Activated T-cell treated with anti-CD3 and anti-CD28 coated beads for 1 hour (primary cell): ENCODE measurements at places on chromosomes 1 and 21.

- DNase-seq, result no peak
These were observed 14.0 kb downstream of the SDC3 start for GRCh38 chr1:30894508-30894973.

GRCh38 chr21:35900539-35900938 lies 159.8 kb downstream of the SETD4 start:
- DNase-seq, result no peak

DNA sequence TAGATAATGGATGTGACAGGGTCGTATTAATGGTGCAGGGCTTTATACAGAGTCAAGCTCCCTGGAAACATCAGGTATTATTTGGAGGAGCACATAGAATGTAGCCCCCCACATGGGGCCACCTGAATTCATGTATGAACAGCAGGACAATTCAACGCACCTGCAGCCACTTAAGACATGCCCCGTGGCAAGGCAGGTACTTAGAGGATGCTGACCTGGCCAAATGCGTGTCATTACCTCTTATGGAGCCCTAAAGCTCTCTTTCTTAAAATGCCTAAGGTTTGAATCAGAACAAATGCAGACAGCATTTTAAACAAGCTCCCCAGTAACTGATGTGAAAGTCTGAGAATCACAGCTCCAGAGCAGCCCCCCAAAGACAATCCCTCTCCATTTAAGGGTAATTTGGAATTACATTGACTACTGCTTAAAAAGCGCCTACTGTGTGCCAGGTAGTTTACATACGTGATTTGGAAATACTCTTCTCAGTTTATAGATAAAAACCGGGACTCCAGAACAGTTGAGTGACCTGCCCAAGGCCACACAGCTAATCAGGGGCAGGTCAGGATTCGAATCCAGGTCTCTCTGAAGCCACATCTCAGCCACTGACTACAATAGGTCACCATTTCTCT lies 71.0 kb upstream of the KLHDC7A start:
- DNase-seq, result no peak

DNA sequence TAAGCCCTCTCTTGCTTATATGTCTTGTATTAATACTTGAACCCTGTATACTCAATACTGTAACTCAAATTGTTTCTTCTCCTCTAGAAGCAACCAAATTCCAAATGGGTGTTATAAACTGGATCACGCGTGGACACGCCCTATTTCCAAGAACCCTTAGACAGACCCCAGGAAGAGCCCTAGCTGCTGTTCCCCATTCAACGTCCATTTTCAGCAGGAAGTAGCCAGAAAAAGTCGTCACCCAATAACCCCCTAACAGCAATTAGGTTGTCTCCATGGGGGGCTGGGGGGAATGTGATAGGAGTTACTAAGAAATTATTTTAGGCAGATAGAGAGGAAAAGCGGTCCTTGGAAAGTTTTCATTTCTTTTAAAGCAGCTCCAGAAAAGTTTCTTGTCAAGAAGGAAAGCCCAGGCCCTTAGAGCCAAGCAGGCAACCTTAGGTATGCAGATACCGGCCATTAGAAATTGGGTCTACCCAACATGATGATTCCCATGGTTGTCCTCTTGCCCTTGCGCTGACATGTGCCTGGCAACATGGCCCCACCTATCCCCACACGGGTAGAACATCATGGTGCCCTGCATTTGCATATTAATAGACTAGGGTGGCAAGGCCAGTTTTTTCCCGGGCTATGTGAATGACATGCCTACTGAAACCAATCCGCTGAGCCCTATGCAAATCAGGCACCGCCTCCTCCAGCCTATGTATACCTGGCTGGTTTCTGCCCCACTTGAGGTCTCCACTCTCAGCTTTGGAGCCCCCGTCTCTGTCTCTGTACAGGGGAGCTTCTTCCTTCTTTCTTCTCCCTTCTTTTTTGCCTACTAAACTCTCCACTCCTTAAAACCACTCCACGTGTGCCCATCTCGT lies 4.0 kb upstream of the CD46 start:
- no peak for DNase-seq

DNA sequence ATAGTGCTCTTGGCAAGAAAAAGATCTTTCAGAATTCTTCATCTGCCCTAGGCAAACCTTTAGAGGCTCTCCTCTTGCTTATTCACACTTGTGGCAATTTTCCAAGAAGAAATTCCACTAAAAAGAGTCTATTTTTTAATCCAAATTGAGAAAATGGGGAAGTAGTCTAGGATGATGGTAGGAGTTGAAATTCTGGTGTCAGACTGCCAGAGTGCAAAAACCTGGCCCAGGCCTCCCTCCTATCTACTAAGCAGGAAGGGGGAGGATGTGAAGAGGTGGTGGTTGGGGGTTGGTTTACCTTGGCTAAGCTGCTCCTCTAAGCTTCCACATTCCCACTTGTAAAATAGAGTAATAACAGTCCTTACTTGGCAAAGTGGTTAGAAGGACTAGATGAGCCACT lies 120.6 kb upstream of the KCNJ15 start:
- DNase-seq, result no peak

DNA sequence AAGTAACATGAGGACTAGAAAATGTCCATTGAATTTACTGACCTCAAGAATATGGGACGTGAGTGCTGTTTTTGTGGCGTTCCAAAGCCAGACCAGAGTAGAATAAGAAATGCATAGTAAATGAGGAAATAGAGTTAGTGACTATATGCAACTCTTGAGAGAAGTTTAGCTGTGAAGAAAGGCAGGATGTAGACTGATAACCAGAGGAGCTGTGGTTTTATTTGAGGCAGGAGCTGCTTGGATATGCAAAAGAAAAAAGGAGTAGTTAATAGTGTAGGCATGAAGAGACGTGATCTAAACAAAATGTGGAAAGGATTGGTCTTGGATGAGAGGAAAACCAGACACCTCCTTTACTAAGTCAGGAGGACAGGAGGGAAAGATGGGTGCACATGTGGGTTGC lies 28.2 kb downstream of the DNAH14 start:
- DNase-seq, result no peak

DNA sequence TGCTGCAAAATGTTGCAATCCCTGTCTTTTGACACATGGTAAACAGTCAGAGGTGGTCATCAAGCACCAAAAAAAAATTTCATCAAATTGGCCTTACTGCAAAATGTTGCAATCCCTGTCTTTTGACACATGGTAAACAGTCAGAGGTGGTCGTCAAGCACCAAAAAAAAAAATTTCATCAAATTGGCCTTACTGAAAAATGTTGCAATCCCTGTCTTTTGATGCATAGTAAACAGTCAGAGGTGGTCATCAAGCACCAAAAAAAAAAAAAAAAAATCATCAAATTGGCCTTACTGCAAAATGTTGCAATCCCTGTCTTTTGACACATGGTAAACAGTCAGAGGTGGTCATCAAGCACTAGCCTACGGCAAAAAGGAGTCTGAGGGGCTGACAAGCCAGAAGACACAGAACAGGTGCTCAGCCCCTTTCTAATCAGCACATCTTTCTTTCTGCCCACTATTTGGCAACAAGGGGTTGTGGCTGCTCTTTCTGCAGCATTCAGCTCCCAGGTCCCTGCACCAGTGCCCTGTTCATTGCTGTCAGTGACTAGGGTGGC lies 223.8 kb downstream of the KCNH1 start:
- no peak for DNase-seq

- no peak for DNase-seq
These were observed 90.9 kb downstream of the SLC30A10 start for GRCh38 chr1:219837274-219837993.

- DNase-seq, result no peak
These were observed 173.7 kb downstream of the KCNJ6 start for GRCh38 chr21:37742532-37742931.

- DNase-seq, result no peak
These were observed 550.1 kb upstream of the PKN2 start for GRCh38 chr1:88133991-88134390.

DNA sequence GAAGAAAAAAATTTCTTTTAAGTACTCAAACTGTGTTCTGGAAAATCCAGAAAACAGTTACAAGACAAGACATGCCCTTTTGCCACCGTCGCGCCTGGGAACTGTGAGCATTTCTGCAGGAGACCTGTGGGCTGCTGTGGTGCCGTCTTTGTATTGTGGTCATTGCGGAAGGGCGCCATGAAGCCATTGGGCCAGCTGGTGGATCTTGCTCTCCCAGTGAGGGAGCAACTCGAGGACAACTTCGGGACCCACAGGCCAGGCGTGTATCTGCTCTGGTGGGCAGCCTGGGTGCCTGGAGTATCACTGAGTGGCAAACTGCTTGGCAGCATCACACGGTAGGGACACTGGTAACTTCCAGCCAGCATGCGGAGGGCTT lies 3.8 kb upstream of the THEMIS2 start:
- no peak for DNase-seq

DNA sequence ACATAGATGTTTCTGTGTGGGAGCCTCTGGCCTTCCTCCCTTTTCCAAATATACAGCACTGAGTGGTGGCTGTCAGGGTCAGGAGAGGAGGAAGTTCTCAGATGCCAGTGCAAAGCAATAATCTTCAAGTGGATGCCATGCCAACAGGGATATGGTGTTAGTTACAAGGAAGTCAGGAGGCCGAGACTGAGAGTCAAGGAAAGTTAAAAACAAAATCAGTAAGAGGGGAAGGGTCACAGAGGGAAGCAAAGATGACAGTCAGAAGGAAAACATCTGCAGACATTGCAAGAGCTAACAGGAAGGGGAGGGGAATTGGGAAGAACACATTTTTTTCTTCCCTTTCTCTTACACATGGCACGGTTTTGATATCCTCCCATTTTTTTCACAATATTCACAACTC lies 691.4 kb downstream of the ADGRL2 start:
- no peak for DNase-seq

- no peak for DNase-seq
These were observed at the start of gene CALML6 for GRCh38 chr1:1914971-1915692. TSS of gene CALML6 (plus strand) at chr1:1915260. CDS start at chr1:1915281, 21 bp downstream.

GRCh38 chr1:204994086-204994862 lies 48.7 kb upstream of the CNTN2 start:
- DNase-seq, result no peak

DNA sequence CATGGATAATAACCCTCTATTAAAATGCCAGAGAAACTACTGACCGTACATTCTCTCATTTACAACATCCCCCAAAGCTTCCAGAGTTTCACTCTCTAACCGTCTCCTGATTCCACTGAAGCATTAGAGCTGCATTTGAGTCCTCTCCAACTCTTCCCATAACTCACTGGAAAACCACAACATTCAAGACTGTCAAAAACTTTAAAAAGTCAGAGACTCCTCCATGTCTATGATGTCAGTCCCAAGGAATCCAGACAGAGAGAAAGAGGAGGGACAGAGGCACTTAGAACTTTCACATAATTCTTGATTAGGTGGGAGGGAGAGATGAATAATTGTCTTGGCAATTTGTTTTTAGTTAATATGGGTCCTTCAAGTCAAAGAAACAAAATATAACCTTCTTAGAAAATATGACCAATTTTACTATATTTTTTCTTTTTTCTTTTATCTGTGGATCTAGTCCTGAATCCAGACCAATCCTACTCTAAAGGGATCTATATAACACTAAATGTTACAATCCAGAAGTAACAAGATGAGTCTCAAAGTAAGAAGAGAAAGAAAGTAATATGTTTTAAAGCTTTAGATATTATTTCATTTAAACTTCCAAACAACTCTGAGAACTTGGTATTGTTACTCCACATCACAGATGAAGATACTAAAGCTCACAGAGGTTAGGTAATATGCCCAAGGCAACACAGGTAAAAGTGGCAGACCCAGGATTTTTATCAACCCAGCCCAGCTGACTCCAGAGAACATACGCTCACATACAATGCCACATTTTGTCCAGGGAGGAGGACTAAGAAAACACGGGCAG lies 23.8 kb downstream of the OTUD7B start:
- no peak for DNase-seq

GRCh38 chr1:27618341-27619082 lies 14.6 kb upstream of the AHDC1 start:
- DNase-seq, result no peak

GRCh38 chr21:41610042-41610839 lies 102.3 kb upstream of the TMPRSS2 start:
- no peak for DNase-seq

DNA sequence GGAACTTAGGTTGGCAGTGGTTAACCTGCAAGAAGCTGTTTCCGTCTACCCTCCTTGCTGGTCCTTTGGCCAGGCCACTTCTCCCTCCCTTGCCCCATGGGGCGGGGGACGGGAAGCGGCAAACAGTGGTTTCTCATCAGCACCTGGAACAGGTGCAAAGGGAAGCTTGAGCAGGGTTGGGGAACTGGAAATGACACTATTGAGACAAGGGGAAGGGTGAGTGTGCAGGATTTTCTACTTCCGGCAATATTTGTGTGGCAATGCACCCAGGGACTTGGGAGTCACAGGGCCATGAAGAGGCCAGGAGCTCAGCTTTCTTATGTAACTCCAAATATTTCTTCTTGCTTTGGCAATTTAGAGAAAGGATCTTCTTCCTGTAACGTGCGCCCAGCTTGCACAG lies 29.0 kb upstream of the SARS1 start:
- no peak for DNase-seq

DNA sequence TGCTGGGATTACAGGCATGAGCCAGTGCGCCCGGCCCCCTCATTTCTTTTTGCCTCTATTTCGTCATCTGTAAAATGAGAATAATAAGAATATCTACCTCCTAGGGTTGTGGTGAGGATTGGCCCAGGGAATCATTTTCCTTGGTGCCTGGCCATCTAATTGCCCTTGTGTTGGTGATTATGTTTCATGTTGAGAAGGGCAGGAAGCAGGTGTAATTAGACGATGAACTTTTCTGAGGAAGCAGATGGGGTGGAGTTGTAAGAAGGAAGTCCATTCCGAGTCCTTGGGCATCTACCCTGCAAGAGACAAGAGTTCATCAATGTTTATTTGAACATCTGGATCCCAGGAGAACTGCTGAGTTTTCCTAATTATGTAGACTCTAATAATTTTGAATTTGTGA lies 38.7 kb upstream of the NEK2 start:
- DNase-seq, result no peak

DNA sequence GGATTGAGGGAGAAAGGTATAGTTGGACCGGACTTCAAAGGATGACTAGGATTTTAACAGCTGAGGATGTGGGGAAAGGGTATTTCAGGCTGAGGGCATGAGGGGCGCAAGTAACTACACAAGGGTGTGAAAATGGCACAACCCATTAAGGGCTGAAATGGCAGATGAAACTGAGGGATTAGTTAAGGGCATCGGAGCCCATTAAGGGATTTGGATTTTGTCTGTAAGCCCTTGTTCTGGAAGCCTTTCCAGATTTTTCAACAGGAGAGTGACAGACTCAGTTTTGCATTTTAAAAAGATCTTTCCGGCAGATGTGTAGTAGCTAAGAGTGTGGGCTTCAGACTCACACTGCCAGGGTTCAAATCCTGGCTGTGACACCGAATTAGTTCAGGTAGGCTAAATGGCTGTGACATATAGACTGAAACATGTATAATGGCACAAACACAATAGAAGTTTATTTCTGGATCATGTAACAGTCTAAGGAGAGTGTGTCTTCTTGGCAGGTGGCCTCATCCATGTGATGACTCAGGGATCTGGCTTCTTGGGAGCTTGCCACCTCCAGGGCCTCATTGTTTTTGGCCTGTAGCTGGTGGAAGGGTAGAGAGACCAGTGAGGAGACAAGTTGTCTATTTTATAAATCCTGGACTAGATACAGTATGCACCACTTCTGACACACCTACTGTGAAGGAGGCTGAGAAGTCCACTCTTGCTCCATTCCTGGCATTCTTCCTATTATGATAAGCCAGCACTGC lies 49.6 kb downstream of the UBE2T start:
- DNase-seq, result no peak

- DNase-seq, result no peak
These were observed 4.1 kb downstream of the AXDND1 start for GRCh38 chr1:179369751-179370341.

- DNase-seq, result no peak
These were observed 110.2 kb downstream of the EIF4G3 start for GRCh38 chr1:21066356-21067012.

GRCh38 chr21:45551783-45552695 lies 9.8 kb upstream of the SLC19A1 start:
- DNase-seq, result no peak
